Epithelial cell of proximal tubule (primary cell): ENCODE measurements at places on chromosomes 1 and 21.

GRCh38 chr1:14862114-14862771 lies 263.8 kb downstream of the KAZN start:
- no peak for DNase-seq

DNA sequence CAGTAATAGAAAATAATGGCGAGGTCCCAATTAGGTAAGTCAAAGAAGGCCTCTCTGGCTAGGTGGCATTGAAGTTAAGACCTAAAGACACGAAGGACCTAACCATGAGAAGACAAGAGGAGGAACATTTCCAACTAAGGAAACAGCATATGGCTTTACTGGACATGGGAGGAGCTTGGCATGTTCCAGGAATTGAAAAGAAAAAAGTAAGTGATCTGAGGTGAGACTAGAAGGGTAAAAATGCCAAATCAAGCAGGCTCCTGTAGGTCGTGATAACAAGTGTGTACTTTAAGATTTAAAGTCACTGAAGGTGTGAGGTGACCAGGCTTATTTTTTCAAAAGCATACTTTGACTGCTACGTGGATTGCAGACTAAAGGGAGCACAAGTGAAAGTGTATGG lies 13.4 kb upstream of the CLCC1 start:
- DNase-seq, result no peak

DNA sequence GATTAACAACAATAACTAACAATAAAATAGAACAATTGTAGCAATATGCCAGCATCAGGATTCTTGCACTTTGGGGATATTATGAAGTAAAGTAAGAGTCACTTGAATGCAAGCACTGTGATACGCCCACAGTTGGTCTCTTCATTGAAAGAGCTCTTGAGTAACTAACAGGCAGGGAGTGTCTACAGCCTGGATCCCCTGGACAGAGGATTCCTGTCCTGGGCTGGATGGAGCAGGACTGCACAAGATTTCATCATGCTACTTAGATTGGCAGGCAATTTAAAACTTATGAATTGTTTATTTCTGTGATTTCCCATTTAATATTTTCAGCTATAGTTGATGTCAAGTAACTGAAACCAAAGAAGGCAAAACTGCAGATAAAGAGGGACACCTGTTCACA lies 13.7 kb upstream of the KRTAP19-5 start:
- DNase-seq, result no peak

- DNase-seq, result peak; percentile 16
These were observed 12.3 kb upstream of the GJA8 start for GRCh38 chr1:147890177-147890790.

GRCh38 chr1:210250665-210250997 lies 18.0 kb downstream of the SERTAD4 start:
- DNase-seq, result no peak

GRCh38 chr1:233016798-233017197 lies 66.4 kb downstream of the NTPCR start:
- no peak for DNase-seq

DNA sequence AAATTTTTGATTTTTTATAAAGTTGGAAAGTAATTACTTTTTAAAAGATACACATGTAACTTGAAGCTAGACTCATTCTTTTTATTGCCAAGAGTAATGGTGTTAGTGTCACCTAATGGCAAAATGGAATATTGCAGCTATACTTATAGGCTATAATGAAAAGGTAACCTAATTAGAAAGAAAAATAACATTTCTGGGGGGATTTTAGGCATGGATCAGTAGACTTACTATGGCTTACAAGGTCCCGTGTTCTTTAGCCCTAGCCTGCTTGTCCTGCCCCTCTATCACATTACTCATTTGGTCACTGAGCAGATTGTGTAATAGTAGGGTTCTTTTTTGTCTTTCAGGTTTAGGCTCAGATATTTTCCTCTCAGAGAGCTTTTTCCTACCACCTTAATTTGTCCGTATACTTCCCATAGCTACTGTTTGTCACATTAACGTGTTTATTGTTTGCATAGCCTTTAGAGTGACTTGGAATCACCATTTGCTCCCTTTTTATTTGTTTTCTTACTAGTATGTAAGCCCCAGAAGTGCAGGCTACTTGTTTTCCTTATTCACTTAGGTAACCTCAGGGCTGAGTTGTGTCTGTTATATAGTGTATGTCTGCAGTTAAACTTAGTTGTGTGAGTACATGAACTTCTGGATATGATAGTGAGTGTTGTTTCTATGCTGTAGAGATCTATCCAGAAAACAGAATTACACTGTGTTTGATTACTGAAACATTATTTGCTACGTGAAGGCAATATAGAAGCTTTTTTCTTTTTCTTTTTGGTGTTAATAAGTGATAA lies 58.7 kb downstream of the RABGAP1L start:
- peak; percentile 31 for DNase-seq

DNA sequence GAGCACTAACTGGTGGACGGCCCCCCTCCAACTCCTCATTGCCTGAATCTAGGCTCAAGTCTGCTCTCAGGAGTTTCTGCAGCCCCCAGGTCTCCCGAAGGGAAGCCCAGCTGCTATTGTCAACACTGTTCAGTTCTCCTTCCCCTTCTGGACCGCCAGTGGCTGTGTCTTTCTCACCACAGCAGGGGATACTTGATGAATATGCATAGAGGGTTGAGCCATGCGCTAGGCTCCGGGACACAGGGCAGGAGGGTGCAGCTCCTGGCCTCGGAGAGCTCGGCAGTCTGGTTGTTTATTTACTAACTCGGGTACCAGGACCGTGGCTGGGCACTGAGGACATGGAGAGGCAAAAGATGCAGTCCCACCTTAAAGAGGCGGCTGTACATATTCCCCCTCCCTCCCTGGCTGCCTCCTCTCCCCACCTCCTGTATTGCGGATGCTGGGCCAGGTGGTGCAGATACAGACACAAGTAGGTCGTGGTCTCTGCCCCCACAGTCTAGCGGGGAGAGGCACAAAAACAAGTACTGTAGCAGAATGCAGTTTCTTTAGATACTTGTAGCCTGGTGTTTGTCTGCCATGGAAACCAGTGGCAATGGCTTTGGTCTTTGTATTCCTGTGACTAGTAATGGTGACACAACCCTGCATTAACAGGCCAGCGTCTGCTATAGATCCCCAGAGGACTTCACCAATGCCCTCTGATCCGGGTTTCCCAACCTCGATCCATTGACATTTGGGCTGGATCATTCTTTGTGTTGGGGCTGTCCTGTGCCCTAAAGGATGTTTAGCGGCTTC lies 26.2 kb downstream of the ARHGEF10L start:
- no peak for DNase-seq

DNA sequence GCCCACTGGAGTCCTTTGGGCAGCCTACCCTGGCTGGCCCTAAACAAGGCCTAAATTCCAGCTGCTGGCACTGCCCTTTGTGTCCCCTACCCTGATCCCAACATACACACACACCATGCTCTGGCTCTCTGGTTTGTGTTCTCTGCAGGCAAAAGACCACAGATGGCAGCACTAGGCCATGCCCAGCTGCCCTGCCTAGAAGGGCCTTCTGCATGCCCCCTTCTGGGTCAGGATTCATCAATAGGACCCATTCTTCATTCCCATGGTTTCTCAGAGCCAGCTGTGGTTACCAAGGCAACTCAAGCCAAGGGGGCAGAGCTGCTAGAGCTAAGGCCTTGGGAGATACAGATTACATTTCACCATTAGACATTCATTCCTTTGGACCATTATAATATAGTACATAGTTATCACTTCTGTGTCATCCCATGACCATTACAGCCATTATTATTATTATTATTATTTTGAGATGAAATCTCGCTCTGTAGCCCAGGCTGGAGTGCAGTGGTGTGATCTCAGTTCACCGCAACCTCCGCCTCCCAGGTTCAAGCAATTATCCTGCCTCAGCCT lies 17.5 kb downstream of the ASAP3 start:
- DNase-seq, result no peak

DNA sequence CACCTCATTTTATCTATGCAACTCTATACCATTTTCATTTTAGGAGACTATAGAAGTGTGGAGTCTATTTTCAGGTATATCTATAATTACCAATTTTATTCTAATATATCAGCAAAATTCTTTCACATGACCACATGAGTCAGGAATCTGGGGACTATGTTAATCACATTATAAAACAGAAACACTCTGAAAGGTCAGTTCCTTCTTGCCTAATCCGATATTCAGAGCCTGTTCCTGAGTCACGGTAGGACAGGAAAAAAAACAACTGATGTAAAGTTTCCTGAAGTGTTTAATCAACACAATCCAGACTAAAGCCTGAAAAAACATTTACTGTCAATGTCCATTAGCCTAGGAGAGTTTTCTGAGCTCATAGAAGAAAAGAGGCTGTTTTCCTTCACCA lies 1902.3 kb downstream of the NCAM2 start:
- no peak for DNase-seq

DNA sequence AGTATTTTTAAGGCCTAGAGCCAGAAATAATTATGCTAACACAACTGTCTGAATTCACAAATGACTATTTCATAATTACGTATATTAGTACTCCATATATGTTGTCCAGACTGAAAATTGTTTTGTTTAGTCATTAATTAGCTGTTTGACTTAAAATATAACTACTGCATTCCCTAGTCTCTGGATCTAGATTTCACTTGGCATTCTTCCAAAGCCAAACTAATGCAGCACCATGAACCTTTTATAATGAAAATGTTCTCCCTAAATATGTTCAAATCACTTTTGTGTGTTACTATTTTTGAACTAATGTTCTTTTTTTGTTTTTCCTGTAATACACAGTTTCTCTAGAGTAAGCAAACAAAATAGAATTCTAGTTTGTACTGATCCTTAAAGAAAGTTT lies 46.1 kb downstream of the CAMTA1 start:
- DNase-seq, result no peak

DNA sequence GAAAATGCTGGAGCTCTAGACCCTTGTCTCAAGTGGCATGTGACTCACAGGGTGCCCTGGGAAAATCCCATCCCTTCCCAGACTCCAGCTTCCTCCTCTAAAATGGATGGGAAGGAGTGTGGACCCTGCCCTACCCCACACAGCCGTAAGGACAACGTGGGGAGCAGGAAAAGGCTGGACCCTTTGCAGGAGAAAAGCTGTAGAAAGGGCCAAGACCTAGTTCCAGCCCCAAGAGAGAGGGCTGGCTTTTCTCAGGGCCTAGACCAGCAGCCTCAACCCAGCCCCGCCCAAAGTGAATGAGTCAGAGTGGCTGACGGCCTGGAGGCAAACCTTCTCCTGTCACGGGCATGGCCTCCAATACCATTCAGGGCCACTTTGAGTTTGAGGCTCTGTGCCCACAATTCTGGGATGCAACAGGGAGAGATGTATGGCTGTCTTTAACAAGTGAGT lies 1.1 kb downstream of the LAMB3 start:
- no peak for DNase-seq

DNA sequence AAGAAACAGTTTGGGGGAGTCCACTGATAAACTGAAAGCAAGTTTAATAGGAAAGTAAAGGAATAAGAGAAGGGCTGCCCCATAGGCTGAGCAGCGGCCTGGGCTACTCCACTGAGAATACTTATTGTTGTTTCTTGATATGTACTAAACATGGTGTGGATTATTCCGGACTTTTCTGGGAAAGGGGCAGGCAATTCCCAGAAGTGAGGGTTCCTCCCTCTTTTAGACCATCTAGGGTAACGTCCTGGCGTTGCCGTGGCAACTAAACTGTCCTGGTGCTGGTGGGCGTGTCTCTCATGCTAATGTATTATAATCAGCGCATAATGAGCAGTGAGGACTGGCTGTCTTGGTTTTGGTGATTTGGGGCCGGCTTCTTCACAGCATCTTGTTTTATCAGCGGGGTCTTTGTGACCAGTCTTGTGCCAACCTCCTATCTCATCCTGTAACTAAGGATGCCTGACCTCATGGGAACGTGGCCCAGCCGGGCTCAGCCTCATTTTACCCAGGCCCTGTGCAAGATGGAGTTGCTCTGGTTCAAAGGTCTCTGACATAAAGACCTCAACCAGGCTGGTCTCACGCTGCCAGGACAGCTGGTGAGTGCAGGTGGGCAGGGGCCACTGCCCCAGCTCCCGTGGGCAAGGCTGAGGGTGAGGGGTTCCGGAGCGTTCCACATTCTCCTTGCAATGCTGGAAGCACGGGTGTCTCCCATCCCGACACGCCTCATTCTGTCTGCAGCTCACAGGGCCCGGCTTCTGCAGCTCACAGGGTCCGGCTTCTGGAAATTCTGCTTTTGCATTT lies 19.6 kb upstream of the C1orf159 start:
- DNase-seq, result no peak

GRCh38 chr1:145885738-145886287 lies at the start of gene ANKRD35:
Gene ANKRD35, minus strand, starts transcription at chr1:145885866. Its CDS starts 108 bp downstream, at chr1:145885758.
- DNase-seq, result no peak

DNA sequence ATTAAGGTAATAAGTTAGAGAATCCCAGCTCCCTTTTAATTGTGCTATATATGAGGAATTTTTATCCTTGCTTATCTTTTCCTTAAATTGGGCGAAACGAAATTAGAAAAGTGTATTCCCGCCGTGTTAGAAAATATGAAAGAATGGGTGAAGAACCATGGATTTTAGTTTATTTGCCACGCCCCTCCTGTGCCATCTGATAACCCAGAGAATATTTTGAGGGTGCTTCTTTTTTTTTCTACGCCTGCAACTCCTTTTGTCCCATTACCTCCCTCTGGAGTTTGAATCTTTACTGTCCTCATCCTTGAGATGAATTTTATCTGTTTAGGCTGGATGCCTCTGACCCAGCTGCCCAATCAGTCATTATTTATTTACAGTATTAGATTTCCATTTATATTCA lies 1.6 kb downstream of the TLCD4 start:
- DNase-seq, result no peak

DNA sequence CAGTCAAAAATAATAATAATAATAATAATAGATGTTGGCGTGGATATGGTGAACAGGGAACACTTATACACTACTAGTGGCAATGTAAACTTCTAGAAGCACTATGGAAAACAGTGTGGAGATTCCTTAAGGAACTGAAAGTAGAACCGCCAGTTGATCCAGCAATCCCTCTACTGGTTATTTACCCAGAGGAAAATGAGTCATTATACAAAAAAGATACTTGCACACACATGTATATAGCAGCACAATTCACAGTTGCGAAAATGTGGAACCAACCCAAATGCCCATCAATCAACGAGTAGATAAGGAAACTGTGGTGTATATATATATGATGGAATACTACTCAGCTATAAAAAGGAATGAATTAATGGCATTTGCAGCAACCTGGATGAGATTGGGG lies 176.0 kb downstream of the PLPP3 start:
- no peak for DNase-seq

DNA sequence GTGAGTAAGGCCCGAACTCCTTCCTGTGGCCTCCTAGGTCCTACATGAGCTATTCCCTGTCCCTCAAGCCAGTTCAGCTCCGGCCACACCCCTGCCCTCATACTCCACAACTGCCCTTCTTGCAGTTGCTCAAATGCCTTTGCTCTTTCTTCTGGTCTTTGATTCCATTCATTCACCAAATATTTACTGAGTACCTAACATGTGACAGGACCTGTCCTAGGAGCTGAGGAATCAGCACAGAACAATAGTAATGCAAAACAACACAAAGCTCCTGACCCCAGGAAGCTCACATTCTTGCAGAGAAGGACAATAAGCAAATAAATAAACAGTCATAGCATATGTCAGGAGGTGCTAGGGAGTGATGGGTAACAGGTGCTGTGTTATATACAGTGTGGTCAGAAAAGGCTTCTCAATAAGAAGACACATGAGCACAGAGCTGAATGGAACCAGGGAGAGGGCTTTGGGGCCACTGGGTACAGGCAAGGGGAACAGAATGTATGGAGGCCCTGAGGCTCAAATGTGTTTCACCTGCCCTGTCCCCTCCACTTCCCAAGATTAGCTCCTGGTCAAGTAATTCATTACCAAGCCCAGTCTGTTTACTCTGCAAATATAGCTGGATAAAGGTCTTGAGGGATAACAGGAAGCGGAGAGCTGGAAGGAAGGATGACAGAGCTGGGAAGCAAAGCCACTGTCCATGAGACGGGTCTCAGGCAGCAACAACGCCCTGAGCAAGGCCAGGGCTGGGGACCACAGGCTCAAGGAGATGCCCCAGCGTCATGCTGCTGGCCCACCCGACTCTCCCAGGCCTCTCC lies 145.1 kb downstream of the CSMD2 start:
- no peak for DNase-seq
